ENCODE measurements at places on chromosomes 3 and 15.
A peak's percentile ranks its signal among the peaks of the same experiment; 100 is the strongest.

DNA sequence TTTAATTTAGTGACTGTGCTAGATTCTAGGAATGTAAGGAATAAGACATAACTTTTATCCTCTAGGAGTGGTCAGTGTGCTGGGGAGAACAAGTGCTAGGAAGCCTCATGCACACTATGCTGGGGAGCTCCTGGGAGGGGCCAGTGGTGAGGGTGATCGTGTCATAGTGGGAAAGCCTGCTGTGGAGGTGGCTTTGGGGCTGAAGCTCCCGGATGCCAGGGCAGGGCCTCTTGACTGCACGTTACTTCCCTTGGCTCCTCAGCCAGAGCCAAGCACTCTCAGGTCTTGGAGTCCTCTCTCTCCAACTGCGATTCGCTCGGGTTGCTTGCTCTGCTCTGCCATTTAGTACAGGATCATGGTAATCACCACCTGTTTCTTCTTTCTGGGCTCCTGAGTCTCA, 33.6 kb downstream of the SQOR start:
- DNase-seq = no peak

GRCh38 chr3:15953841-15954240, 156.1 kb upstream of the ANKRD28 start:
- no peak for DNase-seq

DNA sequence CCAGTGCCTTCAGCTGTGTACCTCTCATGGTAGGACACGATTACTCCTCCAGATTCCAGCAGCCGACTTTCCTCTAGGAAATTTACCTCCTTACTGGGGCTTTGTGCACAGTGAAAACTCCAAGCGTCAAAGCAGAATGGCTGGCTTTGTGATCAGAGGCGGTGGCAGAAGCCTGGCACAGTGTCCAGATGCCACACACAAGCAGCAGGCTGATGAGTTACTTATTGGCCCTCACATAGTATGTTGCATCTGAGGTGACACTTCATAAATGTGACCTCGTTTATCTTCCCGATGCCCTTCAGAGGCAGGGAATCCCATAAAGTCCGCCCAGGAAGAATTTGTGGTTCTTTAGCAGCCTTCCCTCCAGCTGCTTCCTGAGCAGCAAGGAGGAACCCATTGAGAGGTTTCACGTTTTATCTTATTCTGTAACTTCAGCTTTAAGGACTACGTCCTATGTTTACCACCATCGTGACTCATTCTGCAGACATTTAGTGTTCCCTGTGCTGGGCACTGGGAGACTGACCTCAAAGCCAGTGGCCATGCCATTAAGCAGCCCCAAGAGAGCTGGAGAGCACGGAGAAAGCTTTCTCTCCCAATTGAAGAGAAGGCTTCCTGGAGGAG, 107.1 kb upstream of the C15orf61 start:
- DNase-seq = no peak

DNA sequence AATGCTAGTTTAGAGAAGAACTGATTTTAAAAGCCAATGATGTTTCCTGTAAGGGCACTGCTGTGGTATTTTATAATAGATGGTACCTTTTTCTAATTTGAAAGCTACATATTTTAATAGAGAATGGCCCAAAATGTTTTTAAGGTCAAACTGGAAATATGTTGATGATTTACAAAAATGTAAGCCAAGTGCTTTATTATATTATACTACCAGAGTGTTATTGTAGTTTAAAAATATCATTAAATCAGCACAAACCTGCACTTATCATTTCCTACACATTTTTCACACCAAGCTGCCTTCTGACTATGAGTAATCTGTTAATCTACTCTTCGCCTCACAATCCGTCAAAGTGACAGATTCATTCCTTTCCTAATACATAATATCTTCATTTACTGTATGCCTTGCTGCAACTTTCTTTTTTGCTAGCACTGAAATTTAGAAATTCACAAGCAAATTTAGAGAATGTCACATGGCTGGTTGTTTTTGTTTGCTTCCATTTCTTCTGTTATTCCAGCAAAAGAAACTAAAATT, 126.4 kb upstream of the FAM3D start:
- no peak for DNase-seq

- no peak for DNase-seq
Observed at GRCh38 chr3:73470860-73471259, 153.9 kb downstream of the PDZRN3 start.

DNA sequence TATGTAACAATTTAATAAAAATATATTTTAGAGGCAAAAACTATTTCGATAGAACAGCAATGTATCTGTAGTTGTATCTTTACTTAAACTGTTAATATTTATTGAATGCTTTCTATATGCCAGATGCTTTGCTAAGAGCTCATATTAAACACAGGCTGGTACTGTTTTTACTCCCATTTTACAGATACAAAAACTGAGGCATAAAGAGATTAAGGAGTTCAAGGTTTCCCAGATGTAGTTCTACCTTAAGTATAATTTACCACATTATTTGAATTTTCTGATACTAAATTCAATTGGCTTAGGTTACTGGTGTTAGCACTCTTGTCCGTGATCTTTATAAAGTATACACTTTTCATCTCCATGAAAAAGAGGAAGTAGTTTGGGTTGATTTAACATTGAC, 149.8 kb downstream of the ROBO2 start:
- DNase-seq = no peak

- no peak for DNase-seq
Observed at GRCh38 chr3:191320316-191320715, 8.9 kb upstream of the CCDC50 start.

DNA sequence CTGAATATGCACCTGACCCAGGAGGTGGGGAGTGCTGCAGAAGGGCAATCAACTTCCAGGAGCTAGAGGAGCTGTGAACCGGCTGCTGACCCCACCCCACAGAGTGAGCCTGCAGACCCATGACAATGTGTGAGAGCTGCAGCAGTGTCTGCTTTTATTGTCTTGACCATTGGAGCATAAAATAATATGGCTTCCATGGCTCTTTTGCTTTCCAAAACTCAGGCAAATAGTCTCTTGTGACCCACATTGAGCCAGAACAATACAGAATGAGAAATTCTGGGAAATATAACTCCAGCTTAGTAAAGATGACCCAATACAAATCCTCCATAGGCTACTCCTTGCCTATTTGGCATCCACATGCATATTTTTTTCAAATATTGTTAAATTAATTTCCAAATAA, 309.6 kb downstream of the PYDC2 start:
- no peak for DNase-seq

DNA sequence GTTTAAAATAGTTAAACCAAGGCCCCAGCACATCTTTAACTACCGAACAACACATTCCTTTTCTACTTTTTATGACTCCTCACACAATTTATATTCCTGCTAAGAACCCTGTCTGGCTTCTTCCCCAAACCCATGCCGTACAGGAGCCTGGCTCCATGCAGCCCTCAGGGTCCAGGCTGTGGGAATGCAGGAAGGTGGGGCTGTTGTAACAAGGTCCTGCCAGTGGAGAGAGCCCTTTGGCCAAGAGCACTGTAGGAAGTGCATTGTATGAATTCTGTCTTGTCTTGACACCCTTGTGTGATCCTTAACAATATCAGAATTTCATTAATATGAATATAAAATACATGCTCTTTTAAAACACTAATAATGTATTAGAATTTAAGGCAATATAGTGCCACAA, 563.8 kb downstream of the TBL1XR1 start:
- DNase-seq = no peak

DNA sequence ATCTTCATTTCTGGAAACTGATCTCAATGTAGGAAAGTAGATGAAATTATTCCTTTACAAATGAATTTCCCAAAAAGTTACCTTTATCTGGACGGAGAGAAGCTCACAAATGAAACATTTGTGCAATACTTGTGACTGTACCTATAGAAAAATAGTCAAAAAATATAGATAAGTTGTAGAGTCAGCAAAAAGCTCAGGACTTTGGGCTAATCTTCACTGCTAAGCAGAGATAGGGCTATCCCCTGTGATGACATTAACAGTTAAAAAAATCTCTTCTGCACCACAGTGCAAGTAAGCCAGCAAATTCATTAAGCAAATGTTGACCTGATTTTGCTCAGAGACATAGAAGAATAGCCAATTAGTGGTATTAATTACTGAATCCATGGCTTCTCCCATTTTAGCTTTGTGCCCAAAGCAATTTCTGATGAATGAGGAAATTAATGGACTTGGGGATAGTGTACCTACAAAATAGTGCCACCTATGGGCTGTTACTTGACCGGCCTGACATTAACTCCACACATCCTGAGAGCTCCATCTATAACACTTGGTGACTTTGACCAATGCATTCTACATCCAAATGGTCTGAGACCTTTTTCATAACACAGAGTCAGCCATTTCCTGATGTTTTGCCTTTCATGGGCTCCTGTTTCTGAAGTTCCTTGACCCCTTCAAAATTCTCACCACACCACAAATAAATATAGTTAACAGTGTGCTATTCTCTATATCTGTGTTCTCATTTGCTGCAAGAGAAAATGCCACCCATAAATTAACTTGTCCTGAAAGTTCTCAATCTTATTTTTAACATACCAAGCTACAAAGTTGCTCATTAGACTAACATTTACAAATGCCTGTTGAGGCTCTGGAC, 105.0 kb downstream of the SSR3 start:
- DNase-seq = no peak

GRCh38 chr15:65194826-65195547, 9.8 kb upstream of the CLPX start:
- DNase-seq = peak; percentile 53

DNA sequence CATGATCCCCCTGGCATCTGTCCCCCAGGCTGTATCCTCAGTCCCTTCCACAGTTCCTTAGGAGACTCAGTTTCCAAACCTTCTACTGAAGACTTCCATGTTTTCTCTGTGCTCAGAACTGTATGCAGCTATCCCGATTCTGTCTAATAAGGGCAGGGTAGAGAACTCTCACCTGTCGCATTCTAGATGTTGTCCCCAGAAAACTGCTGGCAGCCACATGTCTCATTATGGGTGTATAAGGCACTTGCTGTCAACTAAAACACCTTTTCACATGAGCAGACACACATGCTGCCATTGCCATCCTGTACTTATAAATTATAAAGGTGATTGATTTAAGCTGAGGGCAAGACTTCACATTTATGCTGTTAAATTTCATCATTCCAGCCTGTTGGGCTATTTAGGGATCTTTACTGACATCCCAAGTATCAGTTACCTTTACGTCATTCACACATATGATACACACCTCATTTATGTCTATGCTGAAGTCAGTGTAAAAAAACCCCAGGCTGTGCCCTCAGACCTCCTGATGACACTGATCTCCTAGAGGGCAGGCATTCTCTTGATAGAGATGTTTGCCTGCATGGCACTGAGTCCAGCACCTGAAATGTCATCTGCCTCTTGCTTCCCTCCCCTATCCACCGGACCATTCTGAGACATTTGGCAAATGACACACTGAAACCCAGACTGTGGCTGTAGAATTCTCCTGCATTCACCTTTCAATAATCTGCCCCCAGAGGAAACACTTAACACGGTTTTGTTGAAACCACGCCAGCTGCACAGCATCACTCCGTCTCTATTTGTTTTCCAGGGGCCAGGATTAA, 35.8 kb downstream of the BTD start:
- no peak for DNase-seq

DNA sequence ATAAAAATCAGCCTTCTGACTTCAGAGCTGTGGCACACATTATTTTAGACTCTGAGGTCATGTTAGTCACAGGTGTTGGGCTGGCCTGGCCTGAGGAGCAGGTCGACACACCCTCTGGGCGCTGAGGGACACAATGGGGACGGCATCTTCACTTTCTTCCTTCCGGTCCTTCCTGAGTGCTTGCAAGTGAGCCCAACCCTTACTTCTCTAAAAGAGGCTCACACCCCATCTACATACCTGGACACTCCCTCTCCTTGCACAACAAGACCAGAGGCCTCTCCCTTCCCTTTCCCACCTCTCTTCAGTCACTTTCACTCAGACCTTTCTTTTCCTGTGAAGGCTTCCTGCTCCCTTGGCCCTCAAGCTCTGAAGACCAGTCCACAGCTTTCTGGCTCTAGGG, 85.4 kb downstream of the XXYLT1 start:
- DNase-seq = no peak

DNA sequence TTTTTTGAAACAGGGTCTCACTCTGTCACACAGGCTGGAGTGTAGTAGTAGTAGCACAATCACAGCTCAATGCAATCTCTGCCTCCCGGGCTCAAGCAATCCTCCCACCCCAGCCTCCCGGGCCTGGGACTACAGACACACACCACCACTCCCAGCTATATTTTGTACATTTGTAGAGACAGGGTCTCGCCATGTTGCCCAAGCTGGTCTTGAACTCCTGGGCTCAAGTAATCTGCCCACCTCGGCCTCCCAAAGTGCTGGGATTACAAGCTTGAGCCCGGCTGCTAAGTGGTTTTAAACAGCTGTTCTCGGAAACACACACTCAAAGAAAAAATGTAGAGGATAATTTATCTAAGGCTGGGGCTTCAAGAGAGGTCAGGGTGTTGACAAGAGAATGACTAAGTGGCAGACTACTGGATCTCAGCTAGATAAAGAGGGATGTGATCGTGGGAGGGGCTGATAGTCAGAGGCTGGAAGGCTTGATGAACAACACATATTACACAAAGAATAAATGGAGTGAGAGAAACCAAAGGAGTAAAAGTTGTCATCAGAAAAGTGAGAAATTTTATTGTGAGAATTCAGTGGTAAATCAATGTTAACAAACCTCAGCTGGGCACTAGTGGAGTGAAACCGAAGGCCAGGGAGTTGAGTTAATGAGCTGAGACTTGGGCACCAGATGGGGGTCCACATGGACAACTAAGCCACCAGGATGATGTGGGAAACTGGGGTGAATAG, 6.7 kb downstream of the CCR5AS start:
- DNase-seq = no peak

DNA sequence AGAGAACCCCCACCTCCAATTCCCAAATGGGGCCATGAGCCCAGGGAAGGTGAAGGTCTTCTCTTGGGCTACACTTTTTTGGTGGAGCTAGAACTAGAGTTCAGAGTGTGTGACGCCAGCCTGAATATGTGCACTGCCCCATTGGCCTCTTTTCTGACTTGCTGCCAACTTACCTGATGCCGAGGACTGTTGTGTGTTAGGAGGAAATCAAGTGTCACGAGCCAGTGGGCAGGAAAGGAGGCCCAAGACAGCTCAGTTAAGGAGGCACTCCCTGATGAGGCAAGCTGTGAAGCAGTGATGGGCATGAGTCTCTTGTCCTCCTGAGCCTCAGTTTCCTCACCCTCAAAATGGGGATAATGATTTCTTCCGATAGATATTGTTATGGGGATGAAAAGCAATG, 107.8 kb downstream of the ANP32A start:
- no peak for DNase-seq

DNA sequence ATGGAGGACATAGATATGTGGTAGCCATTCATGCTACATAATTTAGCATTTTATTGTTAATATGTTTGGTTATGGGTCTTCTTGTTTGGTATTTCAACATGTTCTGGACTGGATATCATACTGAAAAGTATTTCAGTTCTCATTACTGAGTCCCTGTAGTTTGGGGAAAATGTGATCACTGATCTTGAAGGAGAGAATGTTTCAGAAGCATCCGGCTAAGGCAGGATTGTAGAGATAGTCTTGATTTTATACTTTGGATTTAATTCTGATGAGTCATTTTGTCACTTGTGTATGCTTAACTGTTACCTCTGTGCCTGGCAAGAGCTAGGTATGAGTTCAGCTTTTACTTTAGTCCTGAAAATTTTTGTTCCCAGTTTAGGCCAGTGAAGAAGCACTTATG, 7.1 kb downstream of the CHD2 start:
- DNase-seq = no peak
